ENCODE measurements at places on chromosomes 12 and 14.

GRCh38 chr12:13119826-13120225 is 16.4 kb upstream of the GSG1 start:
- DNase-seq = no peak

DNA sequence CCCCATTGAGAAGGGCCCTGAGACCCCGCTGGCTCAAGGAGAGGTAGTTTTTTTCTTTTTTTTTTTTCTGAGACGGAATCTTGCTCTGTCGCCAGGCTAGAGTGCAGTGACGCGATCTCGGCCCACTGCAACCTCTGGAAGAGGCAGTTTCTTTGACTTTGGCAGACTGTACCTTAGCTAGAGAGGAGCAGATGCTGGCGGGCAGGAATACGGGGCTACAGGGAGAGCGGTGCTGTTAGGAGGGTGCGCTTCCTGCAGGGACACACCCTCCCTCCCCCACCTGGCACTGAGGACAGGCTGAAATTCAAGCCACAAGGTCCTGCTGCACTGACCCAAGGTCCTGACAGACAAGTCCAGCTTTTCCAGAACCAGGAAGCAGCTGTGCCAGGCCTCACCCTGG is 32.2 kb upstream of the NUDT14 start:
- no peak for DNase-seq

GRCh38 chr14:58784931-58785330 is 147.2 kb downstream of the DACT1 start:
- DNase-seq = no peak

DNA sequence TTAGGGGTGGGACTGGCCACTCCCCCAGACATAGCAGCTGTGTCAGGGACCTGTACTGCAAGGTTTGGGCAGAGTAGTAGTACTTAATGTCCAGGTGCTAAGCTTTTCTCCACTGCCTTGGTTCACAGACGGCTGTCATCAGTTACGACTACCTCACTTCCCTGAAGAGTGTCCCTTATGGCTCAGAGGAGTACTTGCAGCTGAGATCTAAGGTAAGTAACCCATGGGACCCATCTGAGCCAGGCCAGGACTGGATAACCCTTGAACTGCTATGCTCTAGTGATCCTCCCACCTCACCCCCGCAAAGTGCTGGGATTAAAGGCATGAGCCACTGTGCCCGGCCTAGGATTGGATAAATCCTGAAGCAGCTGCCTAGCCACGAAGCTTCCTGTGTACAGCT is 22.4 kb downstream of the ADCK1 start:
- no peak for DNase-seq

GRCh38 chr14:99982537-99983250 is 82.5 kb upstream of the EVL start:
- no peak for DNase-seq

DNA sequence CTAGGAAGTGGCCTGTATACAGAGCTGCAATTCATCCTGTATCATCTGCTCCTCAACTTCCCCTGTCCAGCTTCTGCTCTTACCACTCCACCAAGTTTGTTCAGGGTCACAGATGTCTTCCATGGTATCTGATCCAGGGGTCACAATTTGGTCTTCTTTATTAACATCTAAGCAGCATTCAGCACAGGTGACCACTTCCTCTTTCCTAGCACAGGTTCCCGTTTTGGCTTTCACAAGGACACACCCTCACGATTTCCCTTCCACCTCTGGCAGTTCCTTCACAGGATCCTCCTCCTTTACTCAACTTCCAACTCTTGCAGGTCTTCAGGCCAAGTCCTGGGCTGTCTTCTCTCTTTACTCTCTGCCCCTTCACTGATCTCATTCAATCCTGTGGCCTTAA is 93.6 kb downstream of the TTC7B start:
- no peak for DNase-seq

GRCh38 chr14:102234331-102235264 is 70.4 kb downstream of the MOK start:
- no peak for DNase-seq

DNA sequence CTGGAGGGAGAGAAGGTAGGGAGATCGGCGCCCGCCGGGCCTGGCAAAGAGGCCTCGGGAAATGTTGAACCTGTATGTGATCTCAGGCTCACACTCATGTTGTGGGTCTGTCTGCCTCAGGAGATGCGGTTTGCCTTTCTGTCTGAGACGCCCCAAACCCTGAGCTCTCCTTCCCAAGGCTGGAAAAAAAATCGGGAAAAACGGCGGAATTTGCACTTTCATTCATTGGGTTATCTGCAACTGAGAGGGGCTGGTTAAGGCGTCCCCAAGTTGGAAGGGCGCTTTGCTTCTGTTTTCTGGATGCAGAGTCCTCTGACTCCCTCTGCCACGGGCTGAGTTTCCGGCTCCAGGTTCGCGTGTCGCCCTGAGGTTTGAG is 5.0 kb upstream of the HOXC9 start:
- no peak for DNase-seq

DNA sequence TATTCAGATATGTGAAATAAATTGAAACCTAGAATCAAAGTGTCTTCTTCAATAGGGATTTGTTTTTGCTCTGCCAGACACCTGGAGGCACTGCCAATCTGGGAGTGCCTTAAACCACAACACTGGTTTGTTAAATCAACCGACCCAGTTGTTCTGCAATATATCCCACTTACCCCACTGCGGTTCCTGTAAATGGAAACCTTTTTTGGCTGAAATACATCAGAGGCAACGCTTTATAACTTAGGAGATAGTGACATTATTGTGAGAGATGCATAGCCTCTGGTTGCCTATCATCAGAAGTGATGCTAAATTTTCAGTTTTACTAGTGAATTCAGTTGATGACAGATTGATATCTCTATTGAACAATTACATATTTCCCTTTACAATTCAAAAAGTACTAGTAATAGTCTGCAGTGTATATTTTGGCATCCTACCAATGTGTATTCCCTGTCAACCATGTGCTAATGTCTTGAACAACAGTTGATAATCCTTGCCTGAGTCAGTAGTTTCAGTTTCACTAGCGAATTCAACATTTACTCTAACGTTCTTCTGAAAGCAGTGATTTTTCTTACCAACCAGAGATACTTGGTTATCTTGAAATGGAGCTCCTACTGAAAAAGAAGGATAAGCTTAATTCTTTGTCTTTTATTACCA is 30.5 kb downstream of the PPP2R5C start:
- no peak for DNase-seq

- DNase-seq = no peak
Measured at GRCh38 chr12:114664651-114665320, 19.2 kb downstream of the TBX3 start.

DNA sequence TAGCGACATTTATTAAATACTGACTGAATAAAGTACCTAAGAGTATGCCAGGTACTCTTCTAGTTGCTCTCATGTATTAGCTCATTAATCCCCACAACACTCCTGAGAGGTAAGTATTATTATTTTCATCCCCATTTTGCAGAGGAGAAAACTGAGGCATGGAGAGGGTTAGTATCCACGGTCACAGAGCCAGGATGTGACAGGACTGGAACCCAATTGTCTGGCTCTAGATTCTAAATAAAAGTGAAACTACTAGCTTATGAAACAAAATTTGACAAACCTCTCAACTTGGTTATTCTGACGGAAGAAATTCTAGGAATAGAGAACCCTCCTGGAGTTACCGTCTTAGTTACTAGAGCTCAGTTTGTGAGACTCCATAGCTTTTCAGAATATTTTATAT is 112.2 kb downstream of the CHST11 start:
- DNase-seq = no peak

- no peak for DNase-seq
Measured at GRCh38 chr12:121314431-121314830, 17.9 kb upstream of the CAMKK2 start.

DNA sequence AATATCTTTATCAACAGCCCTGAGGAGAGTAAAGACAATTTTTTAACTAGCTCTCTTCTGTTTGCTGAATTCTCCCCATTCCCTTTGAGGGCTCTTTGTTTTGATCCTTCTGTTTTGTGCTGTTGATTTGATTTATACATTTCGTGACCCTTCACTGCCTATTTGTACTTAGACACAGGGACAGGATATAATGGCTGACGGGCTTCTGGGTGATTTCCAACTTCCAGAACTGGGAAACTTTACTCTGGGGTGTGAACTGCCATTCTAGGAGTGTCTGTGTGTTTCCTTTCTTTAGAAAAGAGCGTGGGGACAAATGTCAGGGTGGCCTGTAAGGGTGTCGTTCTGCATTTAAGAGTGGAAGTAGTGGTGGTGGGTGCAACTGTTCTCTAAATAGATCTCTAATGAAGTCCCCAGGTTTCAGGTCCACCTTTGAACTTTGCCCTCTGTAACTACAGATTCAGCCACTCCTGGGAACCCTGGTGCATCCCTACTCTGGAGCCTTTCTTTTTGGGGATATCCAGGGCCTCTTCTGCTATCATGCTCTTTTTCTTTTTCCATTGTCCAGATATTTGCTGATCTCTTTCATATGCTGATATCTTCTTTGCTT is 22.3 kb upstream of the SSPN start:
- DNase-seq = no peak

GRCh38 chr14:61607570-61608244 is 87.6 kb upstream of the HIF1A start:
- no peak for DNase-seq

- no peak for DNase-seq
Measured at GRCh38 chr12:51729331-51729730, 119.2 kb downstream of the FIGNL2 start.

DNA sequence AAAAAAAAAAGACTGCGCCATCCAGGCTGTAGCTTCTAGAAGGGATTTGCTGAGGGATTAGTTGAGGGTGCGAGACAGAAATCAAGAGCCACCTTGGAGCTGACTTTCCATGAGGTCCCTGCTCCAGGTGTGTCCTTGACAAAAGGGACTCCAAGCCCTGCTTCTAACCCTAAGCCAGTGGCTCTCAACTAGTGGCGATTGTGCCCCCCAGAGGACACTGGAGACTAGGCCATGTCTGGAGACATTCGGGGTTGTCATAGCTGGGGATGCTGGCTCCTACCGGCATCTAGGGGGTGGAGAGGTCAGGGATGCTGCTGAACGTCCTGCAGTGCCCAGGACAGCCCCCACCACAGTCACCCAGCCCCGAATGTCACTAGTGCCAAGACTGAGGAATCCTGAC is 40.6 kb downstream of the SPRING1 start:
- no peak for DNase-seq

DNA sequence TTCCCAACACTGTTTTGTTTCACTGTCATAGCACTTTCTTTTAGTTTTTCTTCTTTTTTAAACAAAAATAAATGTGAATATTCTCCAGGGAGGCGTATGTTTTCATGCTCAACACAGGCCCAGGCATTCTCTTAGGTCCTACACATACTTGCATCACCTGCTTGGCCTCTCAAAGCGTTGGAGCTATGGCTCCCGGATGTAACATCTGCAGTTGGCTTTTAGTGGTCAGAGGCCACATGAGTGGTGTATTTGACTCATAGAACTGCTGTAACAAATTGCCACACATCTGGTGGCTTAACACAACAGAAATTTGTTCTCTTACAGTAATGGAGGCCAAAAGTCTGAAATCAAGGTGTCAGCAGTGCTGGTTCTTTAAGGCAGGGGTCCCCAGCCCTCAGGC is 44.6 kb upstream of the VRK1 start:
- DNase-seq = peak; percentile 34

DNA sequence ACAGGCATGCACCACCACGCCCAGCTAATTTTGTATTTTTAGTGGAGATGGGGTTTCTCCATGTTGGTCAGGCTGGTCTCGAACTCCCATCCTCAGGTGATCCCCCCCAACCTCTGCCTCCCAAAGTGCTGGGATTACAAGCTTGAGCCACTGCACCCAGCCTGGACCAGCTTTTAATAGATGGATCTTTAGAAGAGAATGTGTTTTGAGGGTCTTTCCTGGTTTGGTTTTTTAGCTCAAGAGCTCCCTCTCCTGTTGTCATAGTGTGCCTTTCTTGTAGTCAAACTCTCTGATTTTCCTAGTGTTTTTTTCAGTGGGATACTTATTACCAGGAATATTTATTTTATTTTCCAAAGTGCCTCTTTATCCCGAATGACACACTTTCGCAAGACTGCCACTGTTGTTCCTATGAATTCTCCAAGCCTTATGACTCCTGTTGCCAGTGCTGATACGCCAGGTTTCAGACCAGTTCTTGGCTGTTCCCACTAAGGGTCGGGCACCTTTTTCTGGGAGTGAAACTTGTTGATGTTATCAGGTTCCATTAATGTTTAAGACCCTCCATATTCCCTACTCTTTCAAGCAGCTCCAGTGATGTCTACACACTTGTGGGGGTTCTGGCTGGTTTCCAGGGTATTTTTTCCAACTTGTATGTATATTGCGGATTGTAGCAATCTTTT is 31.5 kb upstream of the LIMA1 start:
- DNase-seq = no peak

- peak; percentile 100 for DNase-seq
Measured at GRCh38 chr14:23095196-23096108, at the start of gene C14orf119. Gene C14orf119 (plus strand): TSS chr14:23095505. CDS start chr14:23097659, 2,154 bp downstream.

GRCh38 chr12:122983789-122984515 is 3.5 kb downstream of the ARL6IP4 start:
- DNase-seq = no peak

DNA sequence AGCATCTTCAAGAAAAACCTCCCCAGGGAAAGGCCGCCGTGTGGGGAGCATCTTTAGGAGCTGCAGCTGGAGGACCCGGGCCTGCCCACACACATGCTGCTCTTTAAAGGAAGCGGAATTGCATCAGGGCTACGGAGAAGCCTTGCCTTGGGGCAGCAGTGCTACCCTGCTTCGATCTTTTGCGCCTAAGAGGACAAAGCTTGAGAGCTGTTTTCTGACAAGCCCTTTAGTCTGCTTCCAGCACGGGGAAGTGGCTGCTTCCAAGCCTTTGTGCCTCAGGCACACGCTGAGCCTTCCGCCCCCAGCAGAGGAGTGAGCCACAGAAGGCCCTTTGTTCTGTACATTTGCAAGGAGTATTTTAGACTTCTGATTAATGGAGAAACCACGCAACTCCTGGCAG is 31.5 kb downstream of the COA8 start:
- DNase-seq = no peak

DNA sequence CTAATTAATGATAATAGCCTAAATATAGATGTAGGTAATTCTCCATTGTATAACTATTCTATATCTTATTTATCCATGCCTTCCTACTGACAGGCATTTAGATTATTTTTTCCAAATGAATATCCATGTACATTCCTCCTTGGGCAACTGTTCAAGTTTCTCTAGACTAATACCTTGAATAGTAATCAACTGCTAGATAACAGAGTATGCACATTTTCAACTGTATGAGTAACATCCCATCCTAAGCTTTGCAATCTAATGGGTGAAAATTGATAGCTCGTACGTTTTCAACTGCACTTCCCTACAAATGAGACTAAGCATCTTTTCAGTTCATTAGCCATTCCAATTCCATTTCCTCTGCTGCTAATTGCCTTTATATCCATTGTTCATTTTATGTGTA is 37.0 kb downstream of the YAF2 start:
- DNase-seq = no peak

DNA sequence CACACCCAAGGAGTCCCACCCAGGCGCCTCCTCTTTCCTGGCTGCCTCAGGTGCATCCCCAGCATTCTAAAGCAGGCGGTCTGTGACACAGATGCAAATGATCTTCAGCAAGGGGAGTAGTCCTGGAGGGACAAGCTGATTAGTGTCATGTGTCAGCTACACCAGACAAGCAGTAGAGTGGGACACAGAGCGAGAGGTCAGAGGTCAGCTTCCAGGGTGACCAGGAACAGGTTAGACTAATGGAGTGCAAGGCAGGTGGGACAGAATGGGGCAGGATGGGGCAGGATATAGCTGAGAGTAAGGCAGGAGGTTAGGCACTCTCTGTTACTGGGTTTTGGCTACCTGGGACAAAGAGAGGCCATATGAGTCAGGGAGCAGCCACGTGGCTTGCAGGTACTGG is 534.0 kb downstream of the FUT8 start:
- DNase-seq = no peak
